ENCODE measurements at places on chromosomes 3 and 15. TPM values are rescaled to one million over a fixed set of nuclear protein-coding genes. Genes with fewer than 3 reads are reported as not detected.

DNA sequence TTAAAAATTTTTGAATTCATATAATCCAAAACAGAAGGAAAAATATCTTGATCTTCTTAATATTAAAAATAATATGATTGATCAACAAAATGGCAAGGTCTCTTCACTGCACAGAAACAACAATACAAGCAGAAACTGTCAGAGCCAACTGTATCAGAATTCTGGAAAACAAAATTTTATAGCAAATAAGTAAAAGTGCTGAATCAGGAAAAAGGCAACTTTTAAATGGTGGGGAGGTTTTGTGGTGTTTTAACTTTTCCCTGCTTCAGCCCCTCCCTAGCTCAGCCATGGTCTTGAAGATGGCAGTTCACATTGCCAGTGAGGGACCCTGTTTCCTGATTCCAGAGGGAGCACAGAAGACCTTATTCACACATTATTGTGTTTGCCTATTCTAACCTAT is 37.6 kb downstream of the SPESP1 start:
- DNase-seq = no peak

DNA sequence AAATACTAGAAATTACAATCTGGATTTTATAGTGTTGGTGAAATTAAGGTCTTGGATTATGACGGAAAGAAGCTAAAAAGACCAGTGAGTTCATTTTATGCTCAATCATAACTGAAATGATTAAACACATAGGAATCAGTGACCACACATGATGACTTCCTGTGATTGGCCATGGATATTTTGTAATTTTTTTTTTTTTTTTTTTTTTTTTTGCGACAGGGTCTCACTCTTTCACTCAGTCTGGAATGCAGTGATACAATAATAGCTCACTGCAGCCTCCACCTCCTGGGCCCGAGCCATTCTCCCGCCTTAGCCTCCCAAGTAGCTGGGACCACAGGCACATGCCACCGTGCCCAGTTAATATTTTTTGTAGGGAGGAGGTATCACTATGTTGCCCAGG is 47.4 kb downstream of the PAQR5 start:
- DNase-seq = no peak

DNA sequence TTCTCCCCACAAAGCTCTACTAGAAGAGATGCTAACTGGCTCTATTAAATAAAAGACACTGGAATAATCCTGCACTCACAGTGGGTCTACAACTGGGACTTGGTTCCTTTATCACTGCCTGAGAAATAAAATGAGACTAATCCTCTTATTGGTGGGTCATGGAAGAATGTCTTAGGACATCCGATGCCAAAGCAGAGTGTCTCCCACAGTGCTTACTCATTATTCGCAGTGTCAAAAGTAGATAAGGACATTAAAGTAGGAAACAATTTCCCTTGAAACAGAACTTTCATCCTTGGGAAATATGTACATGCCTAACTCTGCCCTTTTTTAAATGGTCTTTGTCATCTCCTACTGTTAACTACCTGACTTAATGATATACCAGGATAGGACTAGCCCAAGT is 71.5 kb downstream of the GSK3B start:
- no peak for DNase-seq

- DNase-seq = no peak
These were observed 26.6 kb upstream of the PSTPIP1 start for GRCh38 chr15:76968306-76968705.

DNA sequence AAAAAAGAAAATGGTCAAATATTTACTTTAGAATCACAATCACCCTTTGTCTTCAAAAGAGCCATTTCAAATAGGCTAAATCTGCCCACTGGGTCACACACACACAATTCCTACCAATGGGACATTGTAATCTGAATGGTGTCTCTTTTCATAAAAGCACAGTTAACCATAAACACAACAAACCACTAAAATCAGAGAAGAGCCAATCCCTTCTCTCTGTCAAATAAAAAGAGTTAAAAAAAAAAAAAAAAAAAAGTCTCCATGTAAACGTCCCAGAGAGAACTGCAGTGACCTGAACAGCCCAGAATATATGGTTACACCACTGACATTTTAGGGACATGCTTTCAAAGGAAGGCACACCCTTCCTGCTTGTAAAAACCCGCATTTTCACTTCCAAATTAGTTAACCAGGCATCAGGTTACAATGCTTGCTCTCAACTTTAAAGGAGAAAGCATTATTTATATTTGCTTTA is 63.7 kb downstream of the PRICKLE2 start:
- no peak for DNase-seq

DNA sequence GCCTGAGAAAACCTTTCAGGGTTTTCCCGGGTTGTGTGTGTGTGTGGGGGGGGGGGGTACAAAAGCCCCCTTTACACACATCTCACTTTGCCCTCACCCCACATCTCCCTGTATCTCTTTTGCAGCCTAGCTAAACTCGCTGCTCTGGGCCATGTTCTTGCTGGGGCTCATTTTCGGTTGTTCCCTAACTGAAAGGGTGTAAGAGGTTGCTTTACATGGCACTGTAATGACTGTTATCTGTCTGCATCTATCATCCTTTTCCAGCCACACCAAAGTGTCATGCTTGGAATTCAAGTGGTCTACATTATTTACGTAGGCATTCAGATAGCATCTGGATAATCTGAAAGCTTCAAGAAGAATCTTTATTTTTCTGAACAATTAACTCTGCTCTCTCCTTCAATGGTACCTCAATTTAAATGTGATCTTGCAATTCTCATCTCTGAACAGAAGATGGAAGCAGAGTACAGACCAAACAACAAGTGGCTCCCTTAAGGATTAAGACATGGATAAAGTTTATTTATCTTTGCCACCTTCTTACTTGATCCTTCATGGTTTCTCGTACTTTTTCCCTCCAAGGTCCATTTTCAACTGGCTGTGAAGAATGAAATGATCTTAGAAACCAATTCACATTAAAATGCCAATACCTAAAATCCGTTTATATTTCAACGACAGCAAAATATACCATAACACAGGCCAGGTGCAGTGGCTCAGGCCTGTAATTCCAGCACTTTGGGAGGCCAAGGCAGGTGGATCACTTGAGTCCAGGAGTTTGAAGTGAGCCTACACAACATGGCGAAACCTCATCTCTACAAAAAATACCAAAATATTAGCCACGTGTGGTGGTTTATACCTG is 34.9 kb downstream of the DCLK3 start:
- DNase-seq = no peak

DNA sequence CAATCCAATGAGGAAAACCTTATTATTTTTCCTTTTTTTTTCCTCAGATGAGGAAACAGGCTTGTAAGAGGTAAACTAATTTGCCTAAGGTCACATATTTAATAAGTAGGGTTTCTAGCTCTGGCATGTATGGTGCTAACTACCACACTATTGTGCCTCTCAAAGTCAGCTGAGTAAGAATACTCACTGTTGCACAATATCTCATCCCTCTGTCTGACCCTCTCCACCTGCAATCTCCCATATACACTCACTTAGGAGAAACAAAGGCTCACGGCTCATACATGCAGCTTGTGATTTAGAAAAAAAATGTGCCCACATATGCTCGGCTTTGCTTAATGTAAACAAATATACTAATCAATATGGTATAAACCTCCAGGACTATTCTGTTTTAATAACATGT is 10.4 kb upstream of the ARIH1 start:
- DNase-seq = no peak

DNA sequence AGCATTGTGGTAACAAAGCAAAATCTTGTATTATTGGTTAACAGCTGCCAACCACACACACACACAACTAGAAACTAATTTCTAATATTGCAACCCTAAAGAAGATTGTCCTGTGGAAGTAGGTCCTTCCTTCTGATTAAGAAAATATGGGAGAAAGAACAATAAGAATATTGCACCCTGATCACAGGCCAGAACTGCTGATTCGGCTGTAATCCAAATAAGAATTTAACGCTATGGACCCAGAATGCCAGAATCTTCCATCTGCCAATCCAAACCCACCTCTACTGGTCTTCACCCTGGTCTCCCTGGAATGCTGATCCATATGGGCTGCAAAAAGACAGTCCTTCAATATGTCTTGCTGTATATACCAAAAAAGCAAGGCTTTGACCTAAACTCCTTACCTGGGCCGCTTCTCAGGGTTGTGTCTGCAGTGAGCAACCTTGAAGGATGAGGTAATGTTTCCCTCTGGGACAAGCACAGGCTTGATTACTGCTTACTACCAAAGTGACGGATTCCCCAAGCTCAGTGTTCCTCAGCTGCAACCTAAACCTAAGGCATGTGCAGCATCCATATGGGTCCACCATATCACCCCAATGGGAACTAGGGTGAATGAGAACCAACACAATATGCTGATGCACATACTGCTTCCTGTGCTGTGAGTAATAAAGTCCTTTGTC is 8.0 kb downstream of the CCDC14 start:
- DNase-seq = no peak

C3orf85 gene
- not detected for total RNA-seq

ALDH1A2 gene
- 10.4 TPM for total RNA-seq

DNA sequence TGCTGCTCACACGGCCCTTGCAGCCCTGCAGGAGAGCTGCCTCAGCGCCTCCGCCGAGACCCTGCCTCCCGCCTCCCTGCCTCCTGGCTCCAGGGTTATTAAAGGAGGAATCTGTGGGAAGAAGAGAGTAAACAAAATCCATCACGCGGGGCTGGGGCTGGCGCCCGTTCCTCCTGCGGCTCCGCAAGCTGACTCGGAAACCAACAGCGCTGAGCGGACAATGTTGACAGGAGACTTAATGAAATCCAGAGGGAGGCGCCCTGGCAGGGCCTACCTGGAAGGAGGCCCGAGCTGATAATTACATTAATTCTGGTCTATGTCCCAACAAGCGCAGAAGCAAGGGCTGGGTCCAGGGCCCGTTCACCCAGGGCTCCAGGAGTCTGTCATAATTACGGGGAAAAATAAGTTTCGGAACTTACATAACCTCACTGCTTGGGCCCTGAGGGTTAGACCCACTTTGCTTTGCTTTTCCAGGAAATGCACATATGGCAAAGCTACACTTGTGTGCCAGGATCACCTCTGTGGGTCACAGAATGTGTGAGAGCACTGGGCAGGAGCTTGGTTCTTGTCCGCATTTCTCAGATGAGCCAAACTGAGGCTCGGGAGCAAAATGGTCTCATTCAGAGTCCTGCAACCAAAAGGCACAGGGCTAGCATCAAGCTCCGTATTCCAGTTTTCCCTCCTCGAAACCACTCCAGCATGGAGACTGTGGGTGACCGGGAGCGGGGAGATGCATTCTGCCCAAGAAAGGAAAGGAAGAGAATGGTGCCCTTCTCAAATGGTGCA is 43.8 kb upstream of the SLC6A6 start:
- peak; percentile 85 for DNase-seq

PCOLCE2 gene
- 58.2 TPM for total RNA-seq

- DNase-seq = no peak
These were observed 47.3 kb downstream of the TMCO5A start for GRCh38 chr15:37981775-37982174.

DNA sequence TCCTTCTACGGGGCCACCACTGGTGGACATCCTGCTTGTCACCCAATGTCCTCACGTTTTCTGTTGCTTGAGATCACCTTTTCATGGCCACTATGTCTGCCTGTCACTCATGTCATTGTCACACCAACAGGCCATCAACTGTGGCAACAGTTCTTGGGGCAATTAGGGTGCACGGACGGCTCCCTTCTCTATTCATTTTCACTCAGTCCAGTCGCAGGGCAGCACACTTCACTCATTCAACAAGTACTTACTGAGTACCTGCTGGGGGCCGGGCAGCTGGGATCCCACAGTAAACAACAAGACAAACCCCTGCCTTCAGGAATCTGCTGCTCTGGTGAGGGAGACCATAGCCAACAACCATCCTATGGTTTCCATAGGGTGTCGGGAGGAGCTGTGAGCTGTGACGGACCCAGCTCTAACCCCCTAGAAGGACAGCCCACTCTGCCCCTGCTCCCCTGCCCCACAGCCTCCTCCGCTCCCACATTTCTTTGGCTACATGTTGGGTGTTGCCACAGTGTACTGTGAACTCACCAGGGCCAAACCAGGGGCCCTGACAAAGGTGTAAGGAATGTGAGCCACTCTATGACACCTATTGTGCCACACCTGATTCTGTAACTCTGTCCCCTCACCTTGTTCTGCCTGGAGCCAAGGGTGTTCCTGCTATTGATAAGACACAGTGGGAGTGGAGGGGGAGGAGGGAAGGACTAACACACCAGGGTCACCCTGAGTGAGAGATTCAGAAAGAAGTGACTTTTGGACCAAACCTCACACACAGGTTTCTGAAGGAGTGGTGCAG is 1.9 kb downstream of the VILL start:
- DNase-seq = no peak

GUCA1C gene
- 1.8 TPM for total RNA-seq

GRCh38 chr15:64865998-64866520 is 24.3 kb downstream of the PLEKHO2 start:
- no peak for DNase-seq

GRCh38 chr15:78536134-78536533 is 4.1 kb upstream of the PSMA4 start:
- no peak for DNase-seq

- no peak for DNase-seq
These were observed 1.3 kb downstream of the CTNNB1 start for GRCh38 chr3:41200669-41201021.

GRCh38 chr15:85793641-85794597 is 806 bp downstream of the KLHL25 start:
- DNase-seq = peak; percentile 60

MYLK gene
- total RNA-seq = 9.5 TPM

- no peak for DNase-seq
These were observed 115.1 kb downstream of the HERC1 start for GRCh38 chr15:63718590-63719035.

GRCh38 chr3:24139463-24140412 is 194.7 kb downstream of the NR1D2 start:
- no peak for DNase-seq

DNA sequence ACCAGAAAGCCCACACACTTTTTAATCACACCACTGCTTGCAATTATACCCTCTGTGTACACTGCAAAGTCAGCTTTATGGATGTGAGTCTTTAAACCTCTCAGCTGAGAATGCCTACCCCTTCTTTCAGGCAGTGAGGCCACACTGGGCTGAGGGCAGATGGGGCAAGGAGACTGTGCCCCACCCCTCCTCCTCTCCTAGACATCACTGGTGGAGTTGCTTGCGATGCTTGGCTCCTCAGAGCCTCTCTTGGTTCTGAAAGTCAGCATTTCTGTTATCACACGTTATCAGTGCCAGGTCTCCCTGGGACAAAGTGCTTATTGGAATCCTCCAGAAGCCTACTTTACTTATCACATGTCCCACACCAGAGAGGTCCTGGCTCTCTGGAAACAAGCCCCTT is 128.2 kb downstream of the ZNF621 start:
- no peak for DNase-seq

- no peak for DNase-seq
These were observed 79.8 kb downstream of the AGBL1 start for GRCh38 chr15:86159468-86159867.

C3orf20 gene
- total RNA-seq = not detected
